ENCODE measurements at places on chromosomes 3 and 15.

- DNase-seq = no peak
Observed at GRCh38 chr15:77387365-77388105, 32.4 kb downstream of the PEAK1 start.

DNA sequence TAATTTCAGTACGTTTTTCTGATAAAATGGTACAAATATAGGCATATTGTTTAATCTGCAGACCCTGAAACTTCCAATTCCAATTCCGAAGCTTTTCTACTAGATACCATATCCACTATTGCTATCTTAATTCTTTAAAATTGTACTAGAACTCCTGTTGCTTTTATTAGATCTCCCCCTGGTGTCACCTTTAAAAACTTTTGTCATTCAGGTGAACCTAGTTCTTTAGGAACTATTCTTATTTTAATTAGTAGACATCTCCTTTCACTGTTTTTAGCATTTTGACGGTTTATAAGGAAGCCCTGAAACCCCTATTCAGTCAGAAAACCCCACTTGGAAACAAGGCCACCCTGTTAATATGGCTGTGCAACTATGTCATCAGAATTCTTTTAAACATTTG is 22.3 kb downstream of the C2CD4B start:
- no peak for DNase-seq

DNA sequence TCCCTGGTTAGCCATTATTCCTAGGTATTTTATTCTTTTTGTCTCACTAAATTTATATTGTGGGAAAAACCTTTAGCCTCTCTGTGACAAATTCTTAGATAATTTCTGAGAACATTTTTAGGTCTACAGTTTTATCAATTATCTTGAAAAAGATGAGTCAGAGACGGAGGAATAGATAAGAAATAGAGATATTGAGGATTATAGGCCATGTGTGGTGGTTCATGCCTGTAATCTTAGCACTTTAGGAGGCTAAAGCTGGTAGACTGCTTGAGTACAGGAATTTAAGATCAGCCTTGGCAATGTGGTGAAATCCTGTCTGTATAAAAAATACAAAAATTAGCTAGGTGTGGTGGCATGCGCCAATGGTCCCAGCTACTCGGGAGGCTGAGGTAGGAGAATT is 960.2 kb downstream of the SQOR start:
- no peak for DNase-seq

DNA sequence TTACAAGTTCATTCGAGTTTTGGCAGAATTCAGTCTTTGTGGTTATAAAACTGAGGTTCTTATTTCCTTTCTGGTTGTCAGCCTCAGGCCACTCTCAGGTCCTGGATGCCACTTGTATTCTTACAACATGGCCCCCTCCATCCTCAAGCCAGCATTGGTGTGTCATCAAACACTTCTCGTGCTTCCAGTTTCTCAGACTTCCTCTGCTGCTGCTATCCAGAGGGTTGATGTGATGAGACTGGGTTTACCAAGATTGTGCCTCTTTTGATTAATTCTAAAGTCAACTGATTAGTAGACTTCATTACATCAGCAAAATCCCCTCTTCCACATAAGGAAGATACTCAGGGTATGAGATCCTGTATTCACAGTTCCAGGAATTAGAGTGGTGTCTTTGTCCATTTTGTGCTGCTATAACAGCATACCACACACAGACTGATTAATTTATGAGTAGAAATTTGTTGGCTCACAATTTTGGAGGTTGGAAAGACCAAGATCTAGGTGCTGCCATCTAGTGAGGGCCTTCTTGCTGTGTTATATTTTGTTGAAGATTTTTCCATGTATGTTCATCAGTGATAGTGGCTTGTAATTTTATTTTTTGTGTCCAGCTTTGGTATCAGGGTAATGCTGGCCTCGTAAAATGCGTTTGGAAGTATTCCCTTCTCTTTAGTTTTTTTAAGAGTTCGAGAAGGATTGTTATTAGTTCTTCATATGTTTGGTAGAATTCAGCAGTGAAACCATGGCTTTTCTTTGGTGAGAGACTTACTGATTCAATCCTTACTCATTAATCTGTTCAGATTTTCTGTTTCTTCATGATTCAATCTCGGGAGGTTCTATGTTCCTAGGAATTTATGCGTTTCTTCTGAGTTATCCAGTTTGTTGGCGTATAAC is 11.1 kb downstream of the LRCH3 start:
- peak; percentile 13 for DNase-seq

GRCh38 chr3:69252141-69252540 is 129.7 kb upstream of the LMOD3 start:
- DNase-seq = no peak

- DNase-seq = no peak
Observed at GRCh38 chr3:142040941-142041491, 108.3 kb downstream of the TFDP2 start.

DNA sequence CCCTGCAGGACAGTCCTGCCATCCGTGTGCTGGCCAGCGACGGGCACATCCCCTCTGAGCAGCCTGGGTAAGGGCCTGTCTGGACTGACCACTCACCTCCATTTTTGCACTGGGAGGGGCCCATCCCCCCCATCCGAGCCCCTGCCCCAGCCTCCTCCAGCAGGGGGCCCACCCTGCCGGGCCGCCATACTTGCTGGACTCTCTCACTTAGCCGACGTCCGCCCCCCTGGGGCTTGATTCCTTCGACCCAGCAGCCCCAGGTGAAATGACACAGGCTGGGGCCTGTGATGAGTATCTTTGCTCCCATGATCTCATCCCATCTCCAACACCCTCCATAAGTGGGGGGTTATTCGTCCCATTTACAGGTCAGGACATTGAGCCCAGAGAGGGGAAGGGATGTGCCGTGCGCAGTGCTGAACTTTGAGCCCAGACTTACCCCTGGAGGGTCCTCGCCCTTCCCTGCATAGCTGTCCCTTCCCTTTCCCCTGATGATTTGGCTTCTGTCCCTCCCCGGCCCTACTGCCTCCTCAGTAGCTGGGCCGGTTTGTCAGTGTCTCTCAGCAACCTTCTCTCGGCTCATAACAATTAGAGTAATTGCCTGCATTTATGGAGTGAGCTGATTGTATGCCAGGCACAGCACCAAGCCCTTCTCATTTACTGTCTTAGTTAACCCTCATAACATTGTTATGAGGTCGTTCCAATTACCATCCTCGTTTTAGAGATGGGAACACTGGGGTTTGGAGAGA is 4.2 kb downstream of the LMAN1L start:
- DNase-seq = no peak

DNA sequence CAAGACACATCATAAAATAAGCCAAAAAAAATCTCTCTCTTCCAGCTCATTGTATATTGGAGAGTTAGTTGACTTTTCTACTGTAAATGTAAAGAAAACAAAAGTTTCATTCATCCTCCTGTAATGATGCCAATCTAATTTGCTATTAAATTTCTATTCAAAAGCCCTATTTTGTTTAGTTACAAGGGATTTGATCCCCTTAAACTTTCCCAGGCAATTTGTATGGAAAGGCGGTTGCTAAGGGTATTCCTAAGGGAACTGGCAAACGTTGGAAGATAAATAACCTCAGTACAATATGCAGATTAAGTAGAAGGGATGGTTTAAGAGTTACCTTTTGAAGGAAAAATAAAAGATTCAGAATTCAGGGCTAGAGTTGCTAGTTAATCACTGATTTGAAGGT is 352.7 kb downstream of the TIGIT start:
- no peak for DNase-seq
